Esophagus squamous epithelium (tissue), 5 donors: ENCODE measurements at places on chromosomes 11 and 22.

DNA sequence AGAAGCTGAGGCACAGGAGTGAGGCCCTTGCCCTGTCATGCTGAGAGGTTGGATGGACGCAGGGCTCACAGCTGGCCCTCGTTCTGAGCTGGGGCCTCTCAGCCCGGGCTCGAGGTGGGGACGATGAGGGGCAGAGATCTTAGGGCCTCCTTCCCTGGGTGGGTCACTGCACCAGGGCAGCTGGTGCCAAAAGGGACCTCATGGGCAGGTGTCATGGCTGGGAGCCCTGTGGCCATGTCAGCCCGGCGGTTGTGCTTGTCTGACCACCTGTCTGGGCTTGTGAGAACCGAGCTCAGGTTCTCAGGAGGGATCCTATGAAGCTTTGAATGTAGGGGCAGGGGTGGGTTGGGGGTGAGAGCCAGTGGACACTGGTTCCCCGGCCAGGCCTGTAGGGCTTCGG, 1.8 kb upstream of the MUC6 start:
- no peak for DNase-seq

GRCh38 chr11:10302359-10302743, 2.5 kb upstream of the ADM start:
- DNase-seq: no peak

DNA sequence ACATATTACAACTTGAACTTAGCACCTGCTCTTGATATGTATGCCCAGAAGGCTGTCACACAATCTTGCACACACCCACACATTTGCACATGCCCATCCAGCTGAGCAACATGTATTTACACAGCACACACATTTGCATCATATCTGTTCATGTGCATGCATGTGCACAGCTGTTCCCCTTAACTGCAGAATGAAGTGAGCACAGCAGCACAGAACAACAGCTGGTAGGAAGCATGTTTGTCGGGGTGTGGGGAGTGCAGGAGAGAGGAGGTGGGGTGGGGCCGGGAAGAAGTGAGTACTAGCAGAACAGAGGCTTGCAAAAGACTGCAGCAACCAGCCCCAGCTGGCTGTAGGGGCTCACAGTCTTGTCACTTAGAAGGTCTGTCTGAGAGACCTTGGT, 296.5 kb downstream of the KIRREL3 start:
- no peak for DNase-seq

- no peak for DNase-seq
Measured at GRCh38 chr22:45997077-45997776, 20.3 kb upstream of the WNT7B start.

DNA sequence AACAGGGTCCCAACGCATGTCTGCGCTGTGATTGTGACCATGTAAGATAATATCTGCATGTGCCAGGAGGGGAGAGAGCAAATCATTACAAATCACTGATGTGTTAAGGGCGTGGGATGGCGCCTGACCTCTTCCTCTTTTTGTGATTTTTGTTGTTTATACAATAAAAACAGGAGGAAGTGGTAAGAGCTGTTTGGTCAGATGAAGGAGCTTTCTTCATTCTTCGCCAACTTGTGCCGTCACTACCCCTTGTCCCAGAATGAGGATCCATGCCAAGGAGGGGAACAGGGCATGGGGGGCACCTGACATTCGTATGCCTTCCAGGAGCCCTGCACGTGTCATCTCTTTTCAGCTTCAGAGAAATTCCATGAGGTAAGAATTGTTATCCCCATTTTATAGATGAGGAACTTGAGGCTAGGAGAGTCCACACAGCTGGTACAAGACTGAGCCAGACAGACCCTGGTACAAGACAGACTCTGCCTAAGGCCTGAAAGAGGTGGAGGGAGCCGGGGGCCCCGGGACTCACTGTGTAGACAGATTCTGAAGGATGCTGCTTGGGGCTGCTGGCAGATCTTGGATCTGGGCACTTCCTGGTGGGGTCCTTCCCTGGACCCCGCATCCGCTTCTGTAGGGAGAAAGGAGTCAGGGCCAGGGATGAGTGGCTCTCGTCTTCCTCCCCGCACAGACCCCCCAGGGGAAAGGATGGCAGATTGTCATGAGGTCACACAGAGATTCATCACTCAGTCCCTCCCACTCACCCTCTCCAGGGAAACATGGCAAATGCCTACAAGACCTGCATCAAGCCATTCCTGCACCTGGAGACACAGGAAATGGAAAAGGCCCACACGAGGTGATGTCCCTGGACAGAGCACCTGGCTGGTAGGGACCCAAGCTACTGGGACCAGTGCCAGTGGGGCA, 34.6 kb downstream of the NFAM1 start:
- DNase-seq: no peak

GRCh38 chr22:41927813-41928212, 1.2 kb upstream of the TNFRSF13C start:
- no peak for DNase-seq

GRCh38 chr11:14184028-14184940, 174.7 kb downstream of the RRAS2 start:
- no peak for DNase-seq

GRCh38 chr11:132112846-132113245, 742.4 kb downstream of the NTM start:
- no peak for DNase-seq

DNA sequence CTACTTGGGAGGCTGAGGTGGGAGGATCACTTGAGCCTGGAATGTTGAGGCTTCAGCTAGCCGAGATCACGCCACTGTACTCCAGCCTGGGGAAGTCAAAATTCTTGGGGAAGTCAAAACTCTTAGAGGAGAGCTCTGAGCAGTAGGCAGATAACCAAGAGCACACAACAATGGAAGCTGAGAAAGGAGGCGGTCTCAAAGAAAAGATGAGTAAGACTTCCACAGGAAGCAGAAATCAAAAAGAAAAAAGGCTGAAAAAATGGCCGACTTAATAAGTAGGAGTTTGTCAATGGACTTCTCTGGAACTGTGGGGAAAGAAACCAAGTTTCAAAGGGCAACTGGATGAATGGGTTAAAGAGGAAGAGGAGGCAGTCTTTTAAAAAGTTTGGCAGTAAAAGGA, 32.1 kb downstream of the RAB30 start:
- DNase-seq: no peak

DNA sequence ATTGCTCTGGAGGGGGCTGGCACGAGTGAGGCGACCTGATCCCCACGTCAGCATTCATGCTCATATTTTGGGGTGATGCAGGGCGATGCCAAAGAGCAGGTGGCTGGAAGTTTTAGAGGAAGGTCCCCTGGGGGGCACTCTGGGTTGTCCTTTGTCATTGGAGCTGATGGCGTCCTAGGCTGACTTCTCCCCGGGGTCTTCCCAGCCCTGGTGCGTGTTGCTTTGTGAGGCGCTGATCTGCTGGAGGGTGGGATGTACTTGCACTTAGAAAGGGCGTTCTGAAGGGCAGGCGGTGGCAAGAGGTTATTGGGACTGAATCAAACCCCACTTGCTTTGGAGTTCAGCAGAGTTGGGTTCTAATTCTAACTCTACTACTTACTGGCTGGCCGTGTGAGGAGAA, 313.3 kb downstream of the NTM start:
- no peak for DNase-seq

GRCh38 chr11:63592975-63593395, 21.2 kb downstream of the PLAAT3 start:
- no peak for DNase-seq

- DNase-seq: no peak
Measured at GRCh38 chr22:32917577-32918354, 116.3 kb downstream of the TIMP3 start.

DNA sequence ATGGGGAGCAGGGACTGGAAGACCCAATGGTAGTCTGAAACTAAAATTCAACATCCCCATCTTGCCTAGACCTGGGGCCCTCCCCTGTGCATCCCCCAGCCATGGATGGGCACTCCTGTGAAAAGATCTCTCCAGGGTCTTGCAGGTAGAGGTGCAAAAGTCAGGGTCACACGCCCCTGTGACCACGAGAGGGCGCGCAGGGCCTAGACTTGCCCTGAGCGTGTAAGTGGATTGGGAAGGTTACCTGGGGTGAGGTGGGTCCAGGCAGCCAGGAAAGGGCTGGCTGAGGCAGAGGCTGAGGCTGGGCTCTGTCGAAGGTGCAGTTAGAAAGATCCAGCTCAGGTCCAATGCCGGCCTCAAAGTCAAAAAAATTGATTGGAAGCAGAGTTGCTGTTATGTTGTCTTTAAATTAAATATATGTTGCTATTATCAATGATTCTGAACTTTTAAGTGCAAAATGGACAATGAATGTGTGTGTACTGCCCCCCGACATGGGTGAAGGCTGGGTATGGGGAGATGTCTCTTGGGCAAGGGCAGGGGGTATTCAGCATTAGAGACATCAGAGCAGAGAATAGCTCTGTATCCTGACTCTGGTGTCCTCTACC, 4.8 kb upstream of the POU2F3 start:
- DNase-seq: no peak

DNA sequence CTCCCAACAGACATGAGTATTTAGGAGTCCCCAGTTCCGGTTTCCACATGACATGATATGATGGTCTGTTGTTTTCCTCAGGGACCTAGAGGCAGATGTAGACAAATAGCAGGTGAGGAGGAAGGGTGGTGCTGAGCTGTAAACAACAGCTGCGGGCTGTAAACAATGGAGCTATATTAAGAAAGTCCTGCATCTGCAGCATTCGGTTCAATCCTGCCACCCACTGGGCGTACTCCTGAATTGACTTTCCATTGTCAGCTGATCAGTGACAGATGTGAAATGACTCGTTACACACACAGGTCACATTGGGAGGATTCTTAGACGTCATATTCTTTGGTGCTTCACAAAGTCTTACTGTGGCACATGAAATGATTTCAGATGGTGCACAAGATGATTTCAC, 26.8 kb upstream of the RAG1 start:
- DNase-seq: no peak

DNA sequence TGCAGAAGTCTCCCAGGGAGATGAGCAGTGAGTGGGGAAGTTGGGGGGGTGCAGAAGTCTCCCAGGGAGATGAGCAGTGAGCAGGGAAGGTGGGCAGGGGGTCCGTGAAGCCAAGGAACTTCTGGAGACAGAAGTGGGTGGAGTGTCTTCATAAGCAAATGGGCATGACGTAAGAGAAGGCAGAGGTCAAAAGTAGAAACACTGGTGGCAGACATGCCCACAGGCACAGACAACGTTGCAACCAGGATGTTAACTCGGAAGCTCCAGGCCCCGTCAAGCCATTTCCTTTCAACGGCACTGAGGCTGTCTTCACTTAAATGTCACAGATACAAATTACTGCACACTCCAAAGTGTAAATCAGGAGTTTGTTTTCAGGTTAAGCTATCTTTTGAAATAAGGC, 186.1 kb downstream of the SHANK2 start:
- DNase-seq: no peak

- no peak for DNase-seq
Measured at GRCh38 chr22:41417622-41418390, 28.8 kb downstream of the TOB2 start.

- DNase-seq: no peak
Measured at GRCh38 chr11:131693756-131694155, 323.3 kb downstream of the NTM start.

GRCh38 chr11:43797337-43797736, 83.3 kb upstream of the ALKBH3 start:
- DNase-seq: no peak

DNA sequence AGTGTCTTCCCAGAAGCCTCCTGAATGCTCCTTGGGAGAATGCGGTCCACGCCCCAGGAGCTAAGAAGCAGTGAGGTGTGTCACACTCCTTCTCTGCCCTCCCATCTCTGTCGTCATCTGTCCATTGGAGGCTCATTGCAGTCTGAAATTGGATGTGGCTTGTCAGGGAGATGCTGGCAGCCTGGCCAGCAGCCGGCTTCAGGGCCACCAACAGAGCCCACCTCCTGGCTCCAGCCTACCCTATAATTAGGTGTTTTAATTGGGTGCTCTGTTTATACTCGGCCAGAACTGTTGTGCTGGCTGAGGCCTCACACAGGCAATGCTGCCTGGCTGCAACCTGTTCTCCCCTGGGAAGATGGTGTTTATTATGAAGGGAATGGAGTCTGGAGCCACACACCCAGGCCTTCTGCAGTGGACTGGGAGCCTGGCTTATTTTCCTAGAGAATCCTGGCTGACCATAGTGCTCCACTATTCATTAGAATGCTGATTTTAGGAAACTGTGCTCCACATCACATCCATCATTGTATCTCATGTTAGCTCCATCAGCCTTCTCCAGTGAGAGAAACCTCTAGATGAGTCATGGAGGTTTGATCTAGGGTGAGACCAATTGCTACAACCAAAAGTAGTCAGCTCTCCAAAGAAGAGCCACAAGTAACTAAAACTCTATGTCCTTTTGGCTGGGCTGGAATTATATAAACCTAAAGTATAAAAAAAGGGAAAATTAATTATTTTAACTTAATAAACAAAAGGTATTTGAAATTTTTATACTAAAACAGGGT, 86.8 kb upstream of the CRTAM start:
- no peak for DNase-seq

GRCh38 chr11:1983601-1983961, 14.1 kb downstream of the H19 start:
- DNase-seq: no peak

DNA sequence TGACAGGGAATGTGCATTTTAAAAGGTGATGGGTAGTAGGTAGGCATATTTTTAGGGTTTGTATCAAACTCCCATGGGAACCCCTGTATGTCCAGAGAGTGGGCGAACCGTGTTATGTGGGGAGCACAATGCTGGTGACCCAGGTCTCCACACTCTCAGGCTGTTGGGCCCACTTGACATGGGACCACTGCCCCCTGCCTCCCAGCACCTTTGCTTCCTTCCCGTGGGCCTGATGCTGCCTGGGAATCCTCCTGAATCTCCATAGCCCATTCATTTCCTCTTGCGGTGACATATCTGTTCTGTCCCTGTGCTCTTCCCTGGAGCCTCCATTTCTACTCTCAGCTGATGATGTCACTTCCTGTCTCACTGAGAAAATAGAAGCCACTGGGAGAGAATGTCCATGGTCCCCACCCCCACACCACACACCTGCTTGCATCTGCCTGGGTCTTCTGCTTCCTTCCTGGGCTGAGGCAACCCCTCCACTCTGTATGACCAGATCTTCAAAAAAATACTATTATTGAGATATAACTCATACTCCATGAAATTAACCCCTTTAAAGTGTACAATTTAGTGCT, 55.8 kb upstream of the THY1 start:
- DNase-seq: no peak

DNA sequence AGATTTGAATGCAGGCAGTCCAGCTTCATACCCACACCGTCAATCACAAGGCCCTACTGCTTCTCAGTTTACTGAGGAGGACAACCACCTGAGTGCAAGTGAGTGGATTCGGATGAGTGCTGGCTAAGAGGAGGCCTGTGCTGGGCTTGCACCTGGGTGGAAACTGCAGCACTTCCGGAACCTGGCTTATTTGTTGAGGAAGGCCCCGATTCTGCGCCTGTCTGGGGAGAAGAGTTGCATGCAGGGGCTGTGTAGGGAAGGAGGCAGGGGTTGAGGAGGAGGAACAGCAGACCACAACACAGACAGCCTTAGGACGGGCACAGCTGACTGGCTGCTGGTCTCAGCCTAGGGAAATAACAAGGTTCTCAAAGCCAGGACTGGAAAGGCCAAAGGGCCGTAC, 20.8 kb downstream of the ABTB2 start:
- DNase-seq: no peak
